Esophagus (tissue), 2 donors: ENCODE measurements at places on chromosomes 7 and 10. TPM values are rescaled to one million over a fixed set of nuclear protein-coding genes. Genes with fewer than 3 reads are reported as not detected.

The CALML5 gene
- 75.9 TPM for polyA plus RNA-seq

The LMOD2 gene
- polyA plus RNA-seq: 0.01 TPM

The ENTPD7 gene
- 2.5 TPM for polyA plus RNA-seq

The TMEM270 gene
- not detected for polyA plus RNA-seq

The TEX36 gene
- not detected for polyA plus RNA-seq

The NPC1L1 gene
- polyA plus RNA-seq: 0.65 TPM

The SHTN1 gene
- 6.5 TPM for polyA plus RNA-seq

The GARIN1A gene
- polyA plus RNA-seq: 2.1 TPM

The ZNF518A gene
- polyA plus RNA-seq: 5.5 TPM

The NAPEPLD gene
- polyA plus RNA-seq: 1.1 TPM

The AP3M1 gene
- polyA plus RNA-seq: 7.1 TPM

The PUS7 gene
- 7.5 TPM for polyA plus RNA-seq

The CHRM2 gene
- polyA plus RNA-seq: 0.12 TPM

The MMD2 gene
- polyA plus RNA-seq: not detected

The ADAM8 gene
- polyA plus RNA-seq: 2.6 TPM

The ACTR3C gene
- polyA plus RNA-seq: 8.0 TPM

The ZNF727 gene
- 0.08 TPM for polyA plus RNA-seq

The CCDC126 gene
- 5.3 TPM for polyA plus RNA-seq

The MRLN gene
- polyA plus RNA-seq: not detected

The EXOC4 gene
- polyA plus RNA-seq: 19.0 TPM

The AUTS2 gene
- 15.6 TPM for polyA plus RNA-seq

The LRRTM3 gene
- polyA plus RNA-seq: not detected

The MMP21 gene
- polyA plus RNA-seq: 0.02 TPM

The ASAH2 gene
- 0.20 TPM for polyA plus RNA-seq

The JCAD gene
- 1.0 TPM for polyA plus RNA-seq

The UNCX gene
- polyA plus RNA-seq: not detected

The PAPOLB gene
- 0.02 TPM for polyA plus RNA-seq

The HMX3 gene
- polyA plus RNA-seq: not detected

The PRF1 gene
- polyA plus RNA-seq: 1.8 TPM

The ASZ1 gene
- polyA plus RNA-seq: not detected

The OR9A2 gene
- not detected for polyA plus RNA-seq

The DIP2C gene
- polyA plus RNA-seq: 2.2 TPM

The LIPM gene
- not detected for polyA plus RNA-seq

The VWC2 gene
- polyA plus RNA-seq: 0.06 TPM

The SLC13A4 gene
- 11.0 TPM for polyA plus RNA-seq

The BAIAP2L1 gene
- polyA plus RNA-seq: 20.0 TPM

The UMAD1 gene
- 4.9 TPM for polyA plus RNA-seq

The SLC25A13 gene
- polyA plus RNA-seq: 4.8 TPM

The PRSS2 gene
- polyA plus RNA-seq: 0.61 TPM

The DKK1 gene
- polyA plus RNA-seq: 0.41 TPM

The VPS37D gene
- polyA plus RNA-seq: 0.45 TPM

The FGFR2 gene
- 15.4 TPM for polyA plus RNA-seq

The HTR7 gene
- polyA plus RNA-seq: 0.10 TPM

The HOXA13 gene
- polyA plus RNA-seq: not detected

The PAOX gene
- 16.1 TPM for polyA plus RNA-seq

The TRIM50 gene
- polyA plus RNA-seq: 0.02 TPM

The MRC1 gene
- 1.0 TPM for polyA plus RNA-seq

The IFIT1B gene
- polyA plus RNA-seq: not detected

The SYT15B gene
- polyA plus RNA-seq: 0.67 TPM

The HACD1 gene
- 9.8 TPM for polyA plus RNA-seq
